Mammary epithelial cell (primary cell): ENCODE measurements at places on chromosomes 11 and 22. TPM values are rescaled to one million over a fixed set of nuclear protein-coding genes. Genes with fewer than 3 reads are reported as not detected.

DNA sequence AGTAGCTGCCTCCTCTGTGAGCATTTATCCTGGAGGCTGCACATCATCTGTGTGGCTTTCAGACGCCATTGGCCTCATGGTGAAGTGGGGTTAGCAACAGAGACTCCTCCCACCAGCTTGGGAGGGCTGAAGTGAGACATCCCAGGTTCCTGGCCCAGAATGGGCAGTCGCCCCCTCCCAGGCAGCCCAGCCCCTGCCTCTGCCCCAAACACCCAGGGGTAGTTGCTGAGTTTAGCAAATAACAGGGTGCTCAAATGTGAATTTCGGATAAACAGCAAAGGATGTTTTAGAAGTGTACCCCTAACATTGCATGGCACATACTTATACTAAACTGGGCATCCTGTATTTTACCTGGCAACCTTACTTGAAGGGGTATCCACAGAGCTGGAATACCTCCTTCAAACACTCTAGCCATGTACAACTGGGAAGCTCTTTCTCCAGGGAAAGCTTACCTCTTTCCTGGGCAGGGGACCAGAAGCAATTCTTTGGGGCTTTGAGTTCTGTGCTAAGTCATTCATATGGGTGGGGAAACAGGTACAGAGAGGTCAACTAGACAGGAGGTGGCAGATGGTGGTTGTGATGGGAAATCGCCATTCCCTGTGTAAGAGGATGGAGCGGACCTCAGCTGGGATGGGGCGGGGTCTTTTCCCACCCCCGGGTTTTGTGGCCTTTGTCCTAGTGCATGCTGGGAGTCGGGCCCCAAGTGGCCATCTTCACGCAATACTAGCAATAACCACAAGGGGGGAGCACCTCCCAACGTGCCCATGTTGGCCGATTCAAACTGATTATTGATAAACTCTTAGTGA, 19.3 kb downstream of the MTFP1 start:
- peak; percentile 34 for DNase-seq

MMP7 gene
- total RNA-seq: 13.8 TPM

CYP2D6 gene
- total RNA-seq: 2.3 and 2.7 TPM in 2 replicates

DNA sequence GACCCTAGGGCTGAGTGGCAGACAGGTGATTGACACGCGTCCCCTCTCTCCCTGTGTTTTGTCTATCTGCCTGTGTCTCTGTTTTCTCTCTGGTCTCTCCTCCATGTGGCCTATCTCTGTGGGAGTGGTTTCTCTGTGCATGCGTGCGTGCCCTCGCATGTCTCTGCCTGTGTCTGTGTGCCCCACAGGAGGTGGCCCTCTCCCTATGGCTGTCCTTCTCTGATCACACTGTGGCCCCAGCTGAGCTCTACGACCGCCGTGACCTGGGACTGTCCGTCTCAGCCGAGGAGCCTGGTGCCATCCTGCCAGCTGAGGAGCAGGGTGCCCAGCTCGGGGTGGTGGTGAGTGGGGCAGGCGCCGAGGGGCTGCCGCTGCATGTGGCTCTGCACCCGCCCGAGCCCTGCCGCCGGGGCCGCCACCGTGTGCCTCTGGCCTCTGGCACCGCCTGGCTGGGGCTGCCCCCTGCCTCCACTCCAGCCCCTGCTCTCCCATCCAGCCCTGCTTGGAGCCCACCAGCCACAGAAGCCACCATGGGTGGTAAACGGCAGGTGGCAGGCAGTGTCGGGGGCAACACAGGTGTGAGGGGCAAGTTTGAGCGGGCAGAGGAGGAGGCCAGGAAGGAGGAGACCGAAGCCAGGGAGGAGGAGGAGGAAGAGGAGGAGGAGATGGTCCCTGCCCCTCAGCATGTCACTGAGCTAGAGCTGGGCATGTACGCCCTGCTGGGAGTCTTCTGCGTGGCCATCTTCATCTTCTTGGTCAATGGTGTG, 11.6 kb downstream of the TMEM132A start:
- no peak for DNase-seq

DNA sequence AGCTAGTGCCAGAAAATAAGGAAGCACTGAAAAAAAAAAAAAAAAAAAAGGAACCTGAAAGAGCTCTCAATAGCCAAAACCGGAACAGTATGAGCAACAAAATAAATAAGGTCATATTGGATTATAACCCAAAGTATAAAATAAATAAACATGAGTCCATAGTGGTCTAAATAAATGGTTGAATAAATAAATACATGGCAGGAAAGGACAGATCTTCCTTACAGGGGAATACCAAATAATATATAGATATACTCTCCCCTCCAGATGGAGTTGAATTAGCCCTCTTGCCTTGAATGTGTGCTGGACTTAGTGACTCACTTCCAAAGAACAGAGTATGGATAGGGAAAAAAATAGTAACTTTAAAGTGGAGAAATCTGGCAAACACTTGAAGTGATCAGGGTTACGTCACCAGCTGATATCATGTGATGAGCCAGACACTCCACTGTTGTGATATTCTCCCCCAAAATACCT, 14.3 kb upstream of the ARRB1 start:
- no peak for DNase-seq

DNA sequence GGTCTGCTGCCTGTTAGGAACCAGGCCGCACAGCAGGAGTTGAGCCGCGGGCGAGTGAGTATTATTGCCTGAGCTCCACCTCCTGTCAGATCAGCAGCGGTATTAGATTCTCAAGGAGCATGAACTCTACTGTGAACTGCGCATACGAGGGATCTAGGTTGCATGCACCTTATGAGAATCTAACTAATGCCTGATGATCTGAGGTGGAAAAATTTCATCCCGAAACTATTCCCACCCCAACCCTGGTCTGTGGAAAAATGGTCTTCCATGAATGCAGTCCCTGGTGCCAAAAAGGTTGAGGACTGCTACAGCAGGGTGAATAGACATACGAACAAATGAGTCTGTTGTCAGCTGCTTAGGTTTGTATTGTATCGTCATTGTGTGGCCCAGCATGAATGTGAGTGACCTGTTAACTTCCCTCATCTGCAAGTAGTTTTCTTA, 29.8 kb downstream of the RNF141 start:
- no peak for DNase-seq

MED15 gene
- 34.3 TPM for total RNA-seq

CNIH2 gene
- 0.51 and 1.4 TPM in 2 replicates for total RNA-seq

DNA sequence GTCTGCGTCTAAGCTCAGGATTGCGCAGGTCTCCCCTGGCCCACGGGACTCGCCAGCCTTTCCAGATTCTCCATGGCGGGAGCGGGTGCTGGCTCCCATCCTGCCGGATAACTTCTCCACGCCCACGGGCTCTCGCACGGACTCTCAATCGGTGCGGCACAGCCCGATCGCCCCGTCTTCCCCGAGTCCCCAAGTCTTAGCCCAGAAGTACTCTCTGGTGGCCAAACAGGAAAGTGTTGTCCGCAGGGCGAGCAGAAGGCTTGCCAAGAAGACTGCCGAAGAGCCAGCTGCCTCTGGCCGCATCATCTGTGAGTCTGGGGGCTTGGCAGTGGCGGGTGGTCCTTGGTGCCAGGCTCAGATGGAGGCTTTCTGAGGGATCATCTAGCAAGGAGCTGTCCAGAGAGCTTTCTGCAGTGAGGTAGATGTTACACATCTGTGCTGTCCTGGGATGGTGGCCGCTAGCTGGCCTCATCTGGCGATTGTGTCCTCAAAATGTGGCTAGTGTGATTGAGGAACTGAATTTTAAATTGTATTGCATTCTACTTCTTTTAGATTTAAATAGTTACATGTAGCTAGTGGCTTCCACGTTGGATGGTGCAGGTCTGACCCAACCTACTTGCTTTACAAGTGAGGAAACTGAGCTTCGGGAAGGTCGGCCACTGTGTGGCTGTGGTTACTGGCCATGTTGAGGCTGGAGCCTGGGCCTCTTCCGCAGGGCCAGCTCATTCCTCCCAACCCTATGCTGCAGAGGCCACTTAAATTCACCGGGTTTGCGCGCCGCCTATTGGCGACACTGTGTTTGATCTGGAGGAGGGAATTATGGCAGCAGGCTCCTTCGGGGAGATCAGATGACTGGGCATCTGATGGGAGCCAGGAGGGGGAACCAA, 6.7 kb downstream of the INCENP start:
- no peak for DNase-seq

DNA sequence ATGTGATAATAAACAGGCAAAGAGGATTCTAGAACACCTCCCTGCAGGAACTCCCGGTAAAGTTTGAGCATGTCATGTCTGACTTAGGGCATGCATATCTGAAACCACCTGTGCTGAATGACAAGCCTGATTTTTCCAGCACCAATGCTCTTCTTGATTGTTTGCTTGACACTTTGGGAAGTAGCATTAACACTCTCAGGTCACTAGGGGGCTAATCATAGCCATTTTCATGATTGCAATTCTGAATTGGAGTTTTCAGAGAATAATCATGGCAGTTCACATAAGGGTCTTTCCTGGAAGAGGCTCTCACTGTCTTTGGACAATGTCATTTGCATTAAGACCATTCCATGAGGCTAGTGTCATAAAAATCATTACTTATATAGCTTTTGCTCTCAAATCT, 234.4 kb upstream of the MTNR1B start:
- DNase-seq: no peak

DNA sequence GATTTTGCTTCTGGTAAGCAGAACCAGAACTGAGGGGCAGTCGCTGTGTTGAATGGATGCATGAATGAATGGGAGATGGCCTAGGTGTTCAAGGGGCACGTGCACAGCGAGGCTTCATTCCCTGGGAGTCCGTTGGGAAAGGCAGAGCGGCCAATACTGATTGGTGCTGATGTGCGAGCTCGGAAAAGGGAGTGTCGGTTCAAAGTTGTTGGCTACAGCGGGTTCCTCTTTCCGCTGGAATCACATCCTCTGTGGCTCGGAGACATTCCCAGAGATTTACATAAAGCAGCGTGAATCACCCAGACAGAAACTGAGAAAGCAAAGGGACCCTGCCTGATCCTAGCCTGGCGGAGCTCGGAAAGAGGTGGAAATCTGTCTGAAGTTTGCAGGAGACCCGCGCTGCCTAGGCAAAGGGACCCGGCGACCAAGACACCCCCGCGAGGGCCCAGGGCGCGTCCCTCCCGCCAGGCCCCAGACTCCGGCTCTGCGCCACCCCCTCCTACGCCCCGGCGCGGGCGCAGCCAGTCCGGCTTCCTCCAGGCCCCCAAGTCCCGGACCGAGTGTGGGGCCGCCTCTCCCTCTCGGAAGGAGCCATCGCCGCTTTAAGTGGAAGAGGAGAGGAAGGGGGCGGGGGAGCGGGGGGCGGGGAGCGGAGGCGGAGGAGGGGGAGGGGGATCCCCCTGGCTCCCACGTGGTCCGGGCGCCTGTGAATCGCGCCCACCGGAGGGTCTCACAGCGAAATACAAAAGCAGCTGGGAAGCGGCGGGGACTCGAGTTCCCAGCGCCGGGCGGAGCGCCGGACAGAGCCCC, at the start of gene FJX1:
FJX1 (plus strand) TSS at position 774 of the 810 bp plus-strand sequence. CDS start 177 bp downstream, outside the sequence.
- DNase-seq: peak; percentile 90

SMTNL1 gene
- not detected in 2 replicates for total RNA-seq

PANX2 gene
- total RNA-seq: 0.83 TPM

SLC22A25 gene
- total RNA-seq: not detected in 2 replicates

DLG2 gene
- 1.8 TPM for total RNA-seq

DNA sequence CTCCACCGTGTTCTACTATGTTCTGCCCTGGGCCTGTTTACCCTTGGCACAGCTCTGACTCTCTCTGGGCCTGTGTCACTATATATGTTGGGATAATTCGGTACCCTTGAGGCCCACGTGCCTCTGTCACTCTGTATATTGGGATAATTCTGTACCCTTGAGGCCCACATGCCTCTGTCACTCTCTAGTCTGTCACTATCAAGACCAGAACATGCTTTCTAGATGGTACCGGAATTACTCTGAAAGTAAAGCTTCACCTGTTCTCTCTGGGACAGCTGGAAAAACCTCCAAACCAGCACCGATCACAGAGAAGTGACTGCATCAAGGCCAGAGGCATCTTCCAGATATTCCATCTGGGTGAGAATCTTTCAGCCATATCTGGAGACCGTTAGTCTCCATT, 9.3 kb upstream of the FCHSD2 start:
- DNase-seq: no peak

OR4D5 gene
- not detected in 2 replicates for total RNA-seq

PGA4 gene
- total RNA-seq: not detected in 2 replicates

DNA sequence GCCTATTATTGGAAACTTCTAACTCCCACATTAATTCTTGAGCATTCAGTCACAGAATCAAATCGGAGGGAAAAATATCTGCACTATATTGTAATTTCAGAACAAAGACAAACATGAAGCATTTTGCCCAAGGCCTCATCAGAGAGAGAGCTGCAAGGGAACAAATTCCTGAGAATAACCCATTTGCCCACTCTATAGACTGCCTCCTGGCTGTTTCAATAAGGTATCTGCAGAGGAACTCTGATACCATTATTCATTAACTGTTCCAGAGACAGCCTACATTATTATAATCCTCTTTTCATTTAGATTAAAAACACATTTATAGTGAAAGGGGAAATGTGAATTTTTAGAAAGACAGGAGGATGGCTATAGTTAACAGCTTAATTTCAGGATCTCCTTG, 663.9 kb downstream of the DLG2 start:
- no peak for DNase-seq

GRCh38 chr11:76444384-76445120, at the start of gene EMSY:
EMSY (plus strand) TSS chr11:76445018; CDS start chr11:76446939, 1,921 bp downstream.
- peak; percentile 99 for DNase-seq

GRCh38 chr11:64745521-64746328, 1.8 kb upstream of the RASGRP2 start:
- DNase-seq: no peak

- DNase-seq: no peak
Measured at GRCh38 chr22:50660306-50660705, 12.3 kb upstream of the SHANK3 start.

- DNase-seq: no peak
Measured at GRCh38 chr11:23391031-23391430, 530.8 kb upstream of the CCDC179 start.

GRCh38 chr11:114148013-114148382, 88.5 kb downstream of the ZBTB16 start:
- no peak for DNase-seq

- no peak for DNase-seq
Measured at GRCh38 chr11:83438438-83438837, 152.3 kb upstream of the CCDC90B start.

GRCh38 chr11:97107604-97108003, 717.8 kb downstream of the JRKL start:
- DNase-seq: no peak

- DNase-seq: no peak
Measured at GRCh38 chr11:33709466-33709865, 8.8 kb upstream of the C11orf91 start.

GRCh38 chr11:121066623-121067022, 34.4 kb upstream of the TECTA start:
- DNase-seq: no peak

DNA sequence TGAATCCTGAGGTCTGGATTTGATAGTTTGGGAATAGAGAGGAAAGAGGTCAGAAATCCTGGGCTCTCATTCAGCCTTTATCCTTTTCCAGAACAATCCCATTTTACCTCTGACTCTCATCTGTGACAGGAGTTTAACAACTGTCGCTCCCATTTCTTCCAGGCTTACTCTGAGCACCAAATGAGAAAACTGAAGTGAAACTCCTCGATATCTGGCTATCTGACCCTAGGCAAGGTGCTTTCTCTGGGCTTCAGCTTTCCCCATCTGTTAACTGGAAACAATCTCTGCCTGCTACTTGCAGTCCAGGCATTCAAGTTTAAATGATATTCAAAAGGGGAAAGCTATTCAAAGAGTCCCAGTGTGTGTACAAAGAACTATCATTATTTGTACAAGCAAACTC, 50.1 kb downstream of the NRXN2 start:
- no peak for DNase-seq
